ENCODE measurements at places on chromosomes 16 and 17. TPM values are rescaled to one million over a fixed set of nuclear protein-coding genes. Genes with fewer than 3 reads are reported as not detected.

- H3K27me3 ChIP-seq: no peaks in the 10 kb centered on the region
- H3K4me1 ChIP-seq: no peaks in the 10 kb centered on the region
- H3K27ac ChIP-seq: no peak overlapping the region
- H3K4me3 ChIP-seq: no peak overlapping the region
- no peak for DNase-seq
- no peaks in the 10 kb centered on the region for H3K36me3 ChIP-seq
Measured at GRCh38 chr17:21387616-21388015, 11.5 kb downstream of the KCNJ12 start.

GRCh38 chr17:41523787-41524186 is 4.3 kb downstream of the KRT19 start:
- H3K4me3 ChIP-seq: no peak overlapping the region
- H3K36me3 ChIP-seq: no peaks in the 10 kb centered on the region
- peaks cover 48% of the 10 kb centered on the region for H3K4me1 ChIP-seq
- DNase-seq: no peak

GRCh38 chr17:30165960-30166359 is 49.3 kb downstream of the NSRP1 start:
- no peaks in the 10 kb centered on the region for H3K4me1 ChIP-seq
- DNase-seq: no peak
- no peak overlapping the region for H3K4me3 ChIP-seq
- no peaks in the 10 kb centered on the region for H3K27me3 ChIP-seq
- H3K27ac ChIP-seq: no peak overlapping the region

DNA sequence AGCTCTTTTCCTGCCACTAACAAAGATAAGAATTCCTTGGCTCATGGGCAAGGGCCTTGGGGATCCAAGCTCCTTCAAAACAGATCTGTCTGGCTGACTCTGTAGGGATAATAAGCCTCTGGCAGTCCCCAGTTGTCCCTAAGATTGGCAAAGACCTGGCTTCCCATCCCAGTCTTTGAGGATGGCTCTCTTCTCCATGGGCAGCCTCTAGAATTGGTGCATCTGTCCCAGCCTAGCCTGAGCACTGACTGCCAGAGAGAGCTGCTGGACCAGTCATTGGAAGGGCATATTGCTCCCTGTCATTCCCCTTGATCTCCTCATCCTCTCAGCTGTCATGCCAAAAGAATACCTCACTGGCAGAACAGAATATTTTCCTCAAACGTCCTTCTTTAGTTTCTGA is 13.2 kb upstream of the CUEDC1 start:
- DNase-seq: no peak
- no peak overlapping the region for H3K27ac ChIP-seq
- H3K4me3 ChIP-seq: no peak overlapping the region
- H3K4me1 ChIP-seq: peaks cover 4% of the 10 kb centered on the region
- no peaks in the 10 kb centered on the region for H3K27me3 ChIP-seq
- H3K36me3 ChIP-seq: no peaks in the 10 kb centered on the region

The GDPD3 gene
- total RNA-seq: 0.67 TPM

The FLOT2 gene
- 42.0 TPM for total RNA-seq

The CACNG1 gene
- total RNA-seq: not detected

The MYH2 gene
- total RNA-seq: not detected

Data from hepatocyte (in vitro differentiated cells).